NCI-H1694 treated with DMSO at 0.1 percent for 48 hours (cell line): ENCODE measurements at places on chromosomes 11 and 22.

GRCh38 chr11:65427691-65428577 is 5.3 kb downstream of the NEAT1 start:
- DNase-seq = no peak

- DNase-seq = no peak
Measured at GRCh38 chr11:78535027-78535426, 39.6 kb downstream of the NARS2 start.

DNA sequence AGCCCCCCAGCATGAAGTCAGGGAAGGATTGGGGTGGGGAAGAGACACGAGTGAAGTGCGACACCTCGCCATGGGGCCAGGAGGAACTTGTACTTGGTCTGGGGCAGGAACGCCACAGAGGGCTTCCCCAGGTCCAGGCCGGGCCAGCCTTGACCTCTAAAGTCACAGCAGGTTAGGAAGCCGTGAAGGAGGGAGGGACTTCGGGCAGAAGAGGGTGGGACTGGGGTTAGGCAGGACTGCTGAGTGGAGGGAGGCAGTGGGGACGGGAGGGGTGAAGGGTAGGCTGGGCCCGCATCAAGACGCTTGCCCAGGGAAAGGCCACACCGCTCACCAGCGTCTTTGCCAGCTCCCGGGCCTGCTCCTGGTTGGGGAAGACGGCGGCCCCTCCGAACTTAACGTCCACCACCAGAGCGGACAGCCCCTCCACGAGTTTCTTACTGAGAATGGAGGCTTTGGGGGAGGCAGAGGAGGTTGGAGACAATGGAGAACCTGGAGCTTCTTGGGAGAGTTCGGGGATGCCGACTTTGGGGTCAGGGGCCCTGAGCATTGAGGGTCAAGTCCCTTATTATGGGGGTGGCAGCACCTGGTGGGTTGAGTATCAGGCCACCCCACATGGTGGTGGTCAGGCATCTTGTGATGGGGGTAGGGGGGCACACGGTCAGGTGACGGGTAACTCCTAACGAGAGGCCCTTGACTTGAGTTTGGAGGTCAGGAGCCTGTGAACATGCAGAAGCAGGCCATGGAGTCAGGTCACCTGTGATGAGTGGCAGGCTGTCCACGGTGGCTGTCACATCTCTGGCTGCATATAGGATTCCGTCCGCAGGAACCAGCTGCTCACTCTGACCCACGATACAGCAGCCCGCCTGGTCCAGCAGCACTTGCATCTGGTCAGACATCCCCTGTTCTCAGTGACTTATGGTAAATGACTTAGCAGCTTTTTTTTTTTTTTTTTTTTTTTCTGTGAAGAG is 1.7 kb upstream of the SCO2 start:
- no peak for DNase-seq

DNA sequence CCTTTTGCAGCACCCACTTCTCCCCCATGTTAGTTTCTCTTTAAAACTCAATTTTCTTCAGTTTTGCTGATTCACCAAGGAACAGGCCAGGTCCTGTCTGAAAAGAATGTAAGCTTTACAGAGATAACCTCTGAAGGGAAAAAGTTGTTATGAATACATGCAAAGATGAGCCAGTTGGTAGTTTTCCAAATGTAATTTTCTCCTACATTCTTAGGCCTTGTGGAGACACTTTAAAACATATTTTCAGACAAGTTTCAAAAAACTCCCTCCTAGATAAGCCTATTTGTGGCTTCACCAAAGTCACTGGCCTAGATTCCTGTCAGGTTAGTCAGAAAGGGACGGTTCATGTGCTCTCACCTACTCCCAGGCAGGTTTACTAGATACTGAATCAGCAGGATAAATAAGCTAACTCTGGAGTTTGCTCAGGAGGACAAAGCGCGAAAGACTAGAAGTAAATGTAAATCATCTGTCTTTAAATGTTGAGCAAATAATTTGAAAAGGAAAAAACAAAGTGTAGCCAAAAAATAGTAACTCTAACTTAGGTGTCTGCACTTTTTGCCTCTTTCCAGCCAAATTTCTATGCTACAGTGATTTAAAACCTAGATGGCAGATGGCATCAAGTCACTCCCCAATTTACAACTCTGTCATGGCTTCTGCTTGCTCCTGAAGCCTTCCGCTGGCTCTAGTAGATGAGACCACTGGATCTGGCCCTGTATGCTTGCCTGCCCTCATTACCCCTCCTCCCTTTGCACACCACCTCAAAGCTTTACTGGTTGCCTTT is 4.9 kb upstream of the ATP6V1E1 start:
- peak; percentile 5 for DNase-seq

- no peak for DNase-seq
Measured at GRCh38 chr22:22746061-22746962, 101.9 kb downstream of the GGTLC2 start.
